Activated T-cell treated with anti-CD3 and anti-CD28 coated beads, Interleukin-2, amount 50 U/mL, for 72 hours (primary cell): ENCODE measurements at places on chromosomes 16 and 17. TPM values are rescaled to one million over a fixed set of nuclear protein-coding genes. Genes with fewer than 3 reads are reported as not detected.

The XAF1 gene
- total RNA-seq = 19.1 TPM

The ZFP3 gene
- total RNA-seq = 3.6 TPM

The METTL2A gene
- 21.2 TPM for total RNA-seq

GRCh38 chr16:56847173-56847910 is 17.7 kb upstream of the SLC12A3 start:
- DNase-seq = peak; percentile 18

- no peak for DNase-seq
Measured at GRCh38 chr17:83096401-83097224, 17.2 kb downstream of the METRNL start.

DNA sequence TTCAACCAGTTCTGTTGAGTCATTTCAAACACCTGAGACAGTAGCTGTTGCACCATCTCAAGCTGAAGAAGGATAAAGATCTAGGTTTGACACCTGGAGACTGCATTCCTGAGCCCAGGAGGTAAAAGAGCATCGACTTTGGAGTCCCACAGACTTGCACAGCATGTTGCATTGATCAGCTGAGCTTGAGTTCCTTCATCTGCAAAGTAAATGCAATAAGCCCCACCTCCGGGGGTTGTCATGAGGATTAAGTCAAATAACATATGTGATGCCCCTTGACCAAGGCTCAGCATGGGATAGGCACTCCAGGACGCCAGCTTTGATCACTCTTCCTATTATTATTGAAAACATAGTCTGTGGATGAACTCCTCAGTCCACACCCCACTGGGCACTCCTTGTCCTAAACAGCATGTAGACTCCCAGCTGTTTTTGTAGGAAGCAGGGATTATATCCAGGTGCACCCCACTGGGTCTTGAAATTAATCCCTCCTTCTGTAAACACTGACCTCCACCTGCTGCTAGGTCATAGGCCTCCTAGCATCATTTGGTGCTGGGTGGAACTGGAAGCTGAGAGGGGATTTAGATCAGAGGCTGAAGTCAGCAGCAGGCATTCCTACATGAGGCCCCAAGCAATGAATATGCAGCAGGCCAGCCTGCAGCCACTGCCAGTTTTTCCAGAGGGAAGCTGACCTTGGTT is 259.0 kb downstream of the HS3ST4 start:
- no peak for DNase-seq

- DNase-seq = no peak
Measured at GRCh38 chr16:47949714-47950113, 206.1 kb downstream of the ABCC12 start.

DNA sequence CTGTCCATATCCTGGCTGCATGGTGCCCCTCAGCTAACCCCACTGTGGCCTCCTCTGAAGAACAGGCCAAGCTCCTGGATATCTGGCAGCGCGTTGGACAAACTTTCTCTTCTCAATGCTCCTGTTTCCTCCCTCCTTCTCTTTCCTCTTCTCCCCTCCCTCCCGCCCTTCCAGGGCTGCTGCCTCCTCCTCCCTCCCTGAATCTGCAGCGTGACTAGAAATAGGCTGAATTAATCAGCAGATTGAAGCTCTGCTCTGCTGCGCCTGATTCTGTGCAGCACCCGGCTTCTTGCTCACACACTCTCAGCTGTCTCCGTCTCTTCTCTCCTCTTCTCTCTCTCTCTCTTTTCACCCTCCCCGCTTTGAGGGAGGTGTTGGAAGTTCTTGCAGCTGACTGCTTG is 19.8 kb downstream of the TMEM94 start:
- no peak for DNase-seq

GRCh38 chr17:81931557-81932332 is 4.2 kb upstream of the MAFG start:
- DNase-seq = no peak

- no peak for DNase-seq
Measured at GRCh38 chr16:78072275-78072674, 27.2 kb upstream of the WWOX start.

DNA sequence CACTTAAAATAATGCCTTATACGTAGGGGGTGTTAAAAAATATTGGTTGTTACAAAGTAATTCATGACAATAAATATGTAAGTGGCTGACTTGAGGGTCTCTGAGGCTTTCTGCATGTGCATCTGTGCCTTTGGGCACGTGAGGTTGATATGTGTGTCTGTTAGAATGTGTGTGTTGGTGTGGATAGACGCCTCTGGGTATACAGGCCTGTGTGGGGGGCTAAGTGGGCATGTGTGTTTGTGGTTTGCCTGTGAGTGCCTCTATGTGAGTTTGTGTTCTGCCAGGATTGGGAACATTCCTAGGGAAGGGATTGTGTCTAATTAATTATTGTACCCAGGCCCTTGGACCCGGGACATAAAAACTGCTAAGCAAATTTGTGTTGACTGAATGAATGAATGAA is 19.0 kb downstream of the GP2 start:
- DNase-seq = no peak

DNA sequence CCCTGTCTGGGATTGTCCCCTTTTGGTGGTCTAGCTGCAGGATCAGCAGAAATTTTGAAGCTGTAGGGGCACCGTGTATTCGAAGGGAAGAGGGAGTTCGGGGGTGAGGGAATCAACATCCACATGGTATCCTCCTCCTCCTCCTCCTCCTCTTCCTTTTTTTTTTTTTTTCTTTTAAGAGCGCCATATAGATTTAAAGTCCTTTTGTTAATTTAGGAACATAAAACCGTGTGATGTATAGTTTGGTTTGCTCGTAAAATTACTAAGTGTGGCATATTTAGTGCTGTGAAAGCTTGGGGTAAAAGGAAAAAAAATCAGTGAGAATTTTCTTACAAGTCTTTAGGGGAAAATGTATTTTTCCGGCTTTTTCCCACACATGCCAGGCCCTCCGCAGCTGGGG is 50.1 kb upstream of the GSE1 start:
- no peak for DNase-seq

GRCh38 chr16:3609895-3610697 is 1.3 kb downstream of the SLX4 start:
- DNase-seq = no peak

GRCh38 chr16:22373662-22374310 is 633 bp downstream of the CDR2 start:
- peak; percentile 41 for DNase-seq

DNA sequence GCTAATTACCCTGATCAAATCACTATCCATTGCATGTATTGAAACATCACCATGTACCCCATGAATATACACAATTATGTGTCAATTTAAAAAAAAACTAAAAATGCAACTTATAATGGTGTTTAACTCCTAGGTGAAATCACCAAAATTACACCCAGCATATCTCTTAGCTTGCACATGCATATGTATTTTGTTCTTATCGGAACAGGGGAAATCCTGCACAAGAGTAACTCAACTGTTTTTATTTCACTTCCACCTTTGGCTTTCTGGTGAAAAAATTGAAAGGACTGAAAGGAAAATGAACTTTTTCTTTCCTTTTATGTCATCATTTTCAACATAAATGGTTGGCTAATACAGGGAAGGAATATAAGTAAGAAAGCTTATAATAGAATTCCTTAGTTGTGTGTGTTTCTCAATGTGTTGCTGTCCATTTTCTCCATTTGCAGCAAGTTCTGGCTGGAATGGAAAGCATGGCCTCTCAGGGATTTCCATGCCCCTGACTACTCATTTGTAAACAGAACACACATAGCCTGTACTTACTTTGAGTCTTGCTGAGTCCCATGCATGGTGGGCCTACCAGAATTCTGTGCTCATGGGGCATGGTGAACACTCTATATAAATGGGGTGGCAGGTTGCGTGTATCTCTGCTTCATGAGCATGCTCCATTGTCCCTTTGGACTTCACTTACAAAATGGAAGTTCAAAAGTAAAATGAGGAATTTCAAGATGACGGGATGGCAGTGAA is 462.0 kb downstream of the HS3ST3B1 start:
- DNase-seq = no peak

- DNase-seq = no peak
Measured at GRCh38 chr17:48294020-48294805, 135.8 kb downstream of the SKAP1 start.

GRCh38 chr17:9053406-9053805 is 32.1 kb downstream of the NTN1 start:
- no peak for DNase-seq

GRCh38 chr17:1315409-1315808 is 35.9 kb downstream of the TRARG1 start:
- DNase-seq = no peak

GRCh38 chr16:49972280-49972679 is 52.7 kb upstream of the CNEP1R1 start:
- DNase-seq = no peak

- no peak for DNase-seq
Measured at GRCh38 chr16:2174396-2175131, 19.0 kb downstream of the TRAF7 start.

DNA sequence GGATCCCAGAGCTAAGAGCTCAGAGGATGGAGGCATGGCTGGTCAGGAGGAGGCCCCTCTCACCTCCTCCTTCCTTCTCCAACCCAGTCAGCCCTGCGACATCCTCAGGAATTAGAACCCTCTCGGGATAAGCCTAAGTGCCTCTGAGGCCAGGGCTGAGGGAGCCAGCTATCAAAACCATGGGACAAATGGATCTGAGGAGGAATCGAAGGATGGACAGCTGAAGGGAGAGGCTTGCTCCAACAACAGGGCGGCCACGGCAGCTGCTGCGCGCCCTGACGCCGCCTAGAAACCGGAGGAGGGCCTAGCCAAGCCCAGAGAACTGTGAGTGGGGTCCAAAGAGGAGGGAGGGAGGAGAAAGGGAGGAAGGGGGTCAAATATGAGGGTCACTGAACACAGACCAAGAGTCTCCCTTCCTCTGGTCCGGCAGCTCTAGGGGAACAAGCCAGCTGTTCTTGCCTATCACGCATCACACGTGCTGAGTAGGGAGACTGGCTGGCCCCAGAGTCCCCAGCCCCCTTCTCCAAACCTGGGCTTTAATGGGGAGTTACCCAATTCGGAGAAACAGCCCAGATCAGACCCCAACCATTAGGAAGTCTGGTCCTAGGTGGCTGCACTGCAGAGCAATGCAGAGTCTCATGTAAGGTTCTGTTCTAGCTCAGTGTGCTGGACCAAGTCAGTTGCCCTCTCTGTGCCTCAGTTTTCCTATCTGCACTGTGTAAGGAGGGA is 5.9 kb upstream of the HOXB13 start:
- DNase-seq = no peak

GRCh38 chr16:29881050-29881449 is 18.0 kb upstream of the CDIPT start:
- no peak for DNase-seq

DNA sequence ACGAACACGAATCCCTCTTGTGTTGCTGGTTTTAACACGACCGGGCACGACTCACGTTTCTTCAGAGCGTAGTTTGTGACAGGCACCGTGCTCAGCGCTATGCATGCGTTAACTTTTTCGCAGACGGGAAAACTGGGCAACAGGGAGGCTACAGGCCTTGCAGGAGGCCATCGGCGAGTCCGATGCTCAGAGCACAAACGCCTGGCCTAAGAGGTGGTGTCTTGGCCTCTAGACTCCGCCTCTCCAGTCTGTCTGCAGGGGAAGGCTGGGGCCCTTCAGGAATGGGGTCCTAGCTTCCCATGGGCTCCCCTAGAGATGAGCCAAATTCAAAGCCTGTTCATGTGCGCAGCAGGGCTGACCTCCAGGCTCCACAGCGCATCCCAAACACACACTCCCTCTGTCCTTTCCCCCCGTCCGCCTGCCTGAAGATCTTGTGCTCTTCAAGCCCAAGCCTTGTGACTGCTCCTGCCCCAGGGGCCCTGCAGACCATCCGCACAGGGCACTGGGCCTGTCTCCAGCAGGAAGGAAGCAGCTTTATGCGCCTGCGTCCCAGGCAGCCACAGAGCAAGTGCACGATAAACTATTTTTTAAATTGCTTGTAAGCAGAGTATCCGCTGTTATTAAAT is 3.1 kb downstream of the CLCN7 start:
- no peak for DNase-seq
